ENCODE measurements at places on chromosomes 16 and 17.

DNA sequence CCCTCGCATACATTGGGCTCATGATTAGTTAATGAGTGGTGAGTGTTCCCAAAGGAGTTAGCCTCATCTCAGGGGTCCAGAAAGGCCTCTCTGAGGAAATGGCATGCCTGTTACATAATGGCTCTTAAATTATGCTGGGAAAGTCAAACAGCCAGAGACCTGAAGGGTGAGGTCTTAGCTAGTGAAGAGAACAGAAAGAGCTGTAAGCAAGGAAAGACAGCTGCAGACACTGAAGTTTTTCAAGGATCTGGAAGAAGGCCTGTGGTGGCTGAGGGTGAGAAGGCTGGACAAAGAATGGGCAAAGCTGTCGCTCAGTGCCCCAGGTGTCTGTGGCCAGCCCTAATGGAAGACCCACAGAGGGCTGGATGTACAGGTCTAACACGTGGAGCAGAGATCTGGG lies 10.4 kb downstream of the SP2 start:
- no peak for DNase-seq

DNA sequence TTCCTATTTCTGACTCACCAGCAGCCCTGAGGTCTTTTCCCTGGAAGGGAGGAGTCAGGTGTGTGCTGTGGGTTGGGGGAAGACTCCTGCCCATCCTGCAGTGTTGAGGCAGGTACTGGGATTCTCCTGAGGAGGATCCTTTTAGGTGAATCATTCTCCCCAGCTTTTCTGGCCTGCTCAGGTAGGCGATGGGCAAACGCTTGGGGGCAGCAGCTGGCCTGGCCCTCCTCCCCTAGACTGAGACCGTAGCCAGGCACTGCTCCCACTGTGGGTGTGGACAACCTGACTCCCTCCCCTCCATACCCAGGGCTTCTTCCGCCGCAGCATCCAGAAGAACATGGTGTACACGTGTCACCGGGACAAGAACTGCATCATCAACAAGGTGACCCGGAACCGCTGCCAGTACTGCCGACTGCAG lies 15.1 kb downstream of the GJD3 start:
- DNase-seq: no peak

DNA sequence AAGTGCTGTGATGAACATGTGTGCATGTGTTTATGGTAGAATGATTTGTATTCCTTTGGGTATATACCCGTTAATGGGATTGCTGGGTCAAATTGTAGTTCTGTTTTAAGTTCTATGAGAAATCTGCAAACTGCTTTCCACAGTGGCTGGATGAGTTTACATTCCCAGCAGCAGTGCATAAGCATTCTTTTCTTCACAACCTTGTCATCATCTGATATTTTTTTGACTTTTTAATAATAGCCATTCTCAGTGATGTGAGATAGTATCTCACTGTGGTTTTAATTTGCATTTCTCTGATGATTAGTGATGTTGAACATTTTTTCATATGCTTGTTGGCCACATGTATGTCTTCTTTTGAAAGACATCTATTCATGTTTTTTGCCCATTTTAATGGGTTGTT lies 18.5 kb downstream of the CCL8 start:
- DNase-seq: no peak

DNA sequence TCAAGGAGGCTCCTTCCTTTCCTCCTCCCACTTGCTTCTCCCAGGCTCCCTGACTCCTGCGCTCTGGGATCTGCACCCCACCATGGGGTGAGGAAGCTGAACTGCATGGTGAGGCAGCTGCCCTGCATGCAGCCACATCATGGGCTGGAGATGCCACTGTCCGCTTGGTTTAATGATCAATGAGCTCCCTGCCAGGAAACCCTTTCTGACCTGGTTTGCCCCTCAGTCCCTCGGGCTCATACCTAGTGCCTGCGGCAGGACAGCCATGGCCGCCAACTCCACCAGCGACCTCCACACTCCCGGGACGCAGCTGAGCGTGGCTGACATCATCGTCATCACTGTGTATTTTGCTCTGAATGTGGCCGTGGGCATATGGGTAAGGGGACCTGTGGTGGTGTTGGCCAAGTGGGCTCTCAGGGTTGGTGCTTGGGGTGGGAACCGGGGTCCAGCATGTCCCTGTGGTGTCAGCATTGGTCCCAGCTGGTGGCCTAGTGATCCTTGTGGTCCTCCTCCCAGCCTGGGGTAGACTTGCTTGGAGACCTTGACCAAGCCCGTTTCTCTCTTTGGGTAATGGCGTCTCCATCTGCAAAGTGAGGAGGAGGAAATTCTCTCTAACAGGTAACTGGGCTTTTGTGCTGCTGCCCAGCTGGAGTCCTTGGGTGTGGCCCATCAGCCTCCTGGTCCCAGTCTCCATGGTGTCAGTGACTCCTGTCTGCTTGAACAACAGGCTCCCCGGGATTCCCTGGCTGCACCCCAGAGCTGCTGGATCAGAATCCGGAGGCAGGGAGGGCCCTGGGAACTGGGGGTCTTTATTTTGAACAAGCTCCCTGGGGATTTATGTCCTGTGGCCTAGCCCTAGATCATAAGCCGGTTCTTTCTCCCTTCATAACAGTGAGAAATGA lies at the start of gene SLC5A10:
Gene SLC5A10 (plus strand): TSS at position 225 of the 902 bp plus-strand sequence. CDS start 41 bp downstream, at position 266.
- no peak for DNase-seq

DNA sequence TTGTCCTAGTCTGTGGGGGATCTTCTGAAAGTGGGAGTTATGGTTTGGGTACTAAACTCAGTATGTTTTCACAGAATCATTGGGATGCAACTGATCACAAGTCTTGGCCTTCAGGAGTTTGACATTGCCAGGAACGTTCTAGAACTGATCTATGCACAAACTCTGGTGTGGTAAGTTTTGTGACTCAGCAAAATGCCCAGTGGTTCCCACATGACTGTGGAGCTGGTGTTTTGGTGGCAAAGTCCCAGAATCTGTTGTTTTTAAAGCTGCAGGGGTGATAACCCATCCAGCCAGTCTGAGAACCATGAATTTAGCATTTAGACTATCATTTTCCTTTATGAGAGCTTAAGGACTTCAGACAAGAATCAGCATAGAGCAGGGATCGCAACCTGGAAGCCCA lies 40.6 kb downstream of the GDE1 start:
- DNase-seq: no peak

DNA sequence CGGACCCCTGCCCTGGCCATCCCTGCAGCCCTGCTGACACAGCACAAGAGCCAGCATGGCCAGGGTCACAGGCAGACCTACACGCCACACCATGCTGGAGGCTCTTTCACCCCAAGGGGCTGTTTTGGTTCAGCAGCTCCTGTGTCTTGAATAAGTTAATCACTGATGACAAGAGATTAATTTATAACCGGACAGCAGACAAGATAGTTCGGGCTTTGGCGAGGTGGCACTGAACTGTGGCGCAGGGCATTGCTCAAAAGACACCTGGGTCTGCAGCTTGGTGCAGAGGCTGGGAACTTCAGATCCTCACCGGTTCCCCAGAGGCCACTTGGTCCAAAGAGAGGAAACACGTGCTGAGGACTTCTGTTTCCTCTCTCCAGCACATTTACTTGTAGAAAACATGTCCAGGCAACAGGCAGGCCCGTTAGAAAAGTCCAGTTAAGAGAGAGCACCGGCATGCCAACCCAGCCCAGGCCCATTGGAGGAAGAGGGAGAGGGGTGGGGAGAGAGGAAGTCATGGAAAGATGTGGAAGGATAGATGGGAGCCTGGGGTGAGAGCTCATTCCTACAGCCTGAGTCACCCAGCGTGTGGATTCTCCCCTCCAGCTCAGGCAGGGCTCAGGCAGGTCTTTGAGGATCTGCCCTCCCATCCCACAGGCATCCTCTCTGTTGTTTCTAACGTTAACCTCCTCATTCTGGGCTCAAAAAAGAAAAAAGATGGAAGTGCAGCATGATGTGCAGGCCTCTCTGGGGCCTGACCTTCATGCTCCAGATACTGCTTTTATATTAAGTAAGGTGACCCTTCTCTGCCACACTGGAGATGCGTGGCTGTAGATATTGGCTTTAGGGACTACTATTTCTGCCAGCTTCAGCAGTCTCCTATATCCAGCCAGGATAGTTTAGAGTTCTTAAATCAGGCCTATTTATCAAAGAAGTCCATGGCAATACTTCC lies 80.0 kb upstream of the HNF1B start:
- DNase-seq: peak; percentile 96

DNA sequence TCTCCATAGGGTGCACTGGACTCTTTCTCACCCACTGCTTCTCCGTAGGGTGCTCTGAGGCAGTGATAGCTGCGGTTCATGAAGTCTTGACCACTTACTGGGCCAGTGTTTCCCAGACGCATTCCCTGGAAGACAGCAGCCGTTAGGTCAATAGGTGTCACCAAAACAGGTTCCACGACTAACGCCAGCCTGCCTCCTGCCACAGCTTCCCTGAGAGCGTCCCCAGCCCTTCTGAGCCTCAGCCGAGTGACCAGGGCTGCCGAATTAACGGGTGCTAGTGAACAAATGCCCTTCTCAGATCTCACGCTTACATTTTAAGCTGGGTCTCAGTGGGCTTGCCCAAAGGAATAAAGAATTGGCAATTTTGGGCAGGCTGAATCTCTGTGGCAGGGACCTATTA lies 188.7 kb upstream of the TNRC6C start:
- DNase-seq: no peak

GRCh38 chr17:42835732-42836131 lies 2.5 kb downstream of the PSME3 start:
- no peak for DNase-seq

- DNase-seq: no peak
Observed at GRCh38 chr17:10336393-10336792, 36.4 kb downstream of the MYH13 start.

DNA sequence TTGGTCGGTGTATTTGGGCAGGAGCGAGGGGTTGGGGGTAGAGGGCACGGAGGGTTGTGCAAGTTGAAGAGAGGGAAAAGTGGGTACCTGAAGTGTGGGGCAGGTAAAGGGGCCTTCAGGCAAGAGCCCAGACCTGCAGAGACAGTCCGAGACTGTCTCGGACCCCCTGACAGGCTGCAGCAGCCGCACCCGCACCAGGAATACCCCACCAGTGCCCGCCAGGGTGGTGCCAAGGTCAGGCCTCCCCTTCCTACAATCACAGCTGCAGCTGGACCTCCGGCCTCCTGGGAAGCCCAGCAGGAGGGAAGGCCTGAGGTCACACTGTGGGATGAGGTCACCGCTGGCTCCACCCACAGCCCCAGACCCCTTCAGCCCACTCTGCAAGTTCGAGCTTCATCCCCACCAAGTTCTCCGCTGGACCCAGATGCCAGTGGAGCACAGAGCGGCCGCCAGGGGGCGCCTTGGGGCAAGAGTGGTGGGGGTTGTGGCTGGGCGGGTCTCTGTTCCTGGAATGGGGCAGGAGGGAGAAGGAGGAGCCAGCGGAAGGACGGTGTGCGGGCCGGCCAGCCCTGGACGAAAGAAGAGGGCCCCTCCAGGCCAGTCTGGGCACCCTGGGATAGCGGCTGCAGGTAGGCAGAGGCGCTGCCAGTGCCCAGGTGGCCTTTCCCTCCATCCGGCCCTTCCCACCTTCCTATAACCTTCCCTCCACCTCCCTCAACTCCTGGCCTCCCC lies at the start of gene HSD3B7:
Gene HSD3B7 (plus strand): TSS at position 539 of the 732 bp plus-strand sequence. CDS start 452 bp downstream, outside the sequence.
- DNase-seq: peak; percentile 78

- DNase-seq: no peak
Observed at GRCh38 chr17:75125984-75126383, 5.6 kb downstream of the NT5C start.

- DNase-seq: no peak
Observed at GRCh38 chr16:57873218-57873617, 70.9 kb upstream of the KIFC3 start.

- peak; percentile 29 for DNase-seq
Observed at GRCh38 chr16:75372236-75372856, 61.0 kb downstream of the CFDP1 start.

DNA sequence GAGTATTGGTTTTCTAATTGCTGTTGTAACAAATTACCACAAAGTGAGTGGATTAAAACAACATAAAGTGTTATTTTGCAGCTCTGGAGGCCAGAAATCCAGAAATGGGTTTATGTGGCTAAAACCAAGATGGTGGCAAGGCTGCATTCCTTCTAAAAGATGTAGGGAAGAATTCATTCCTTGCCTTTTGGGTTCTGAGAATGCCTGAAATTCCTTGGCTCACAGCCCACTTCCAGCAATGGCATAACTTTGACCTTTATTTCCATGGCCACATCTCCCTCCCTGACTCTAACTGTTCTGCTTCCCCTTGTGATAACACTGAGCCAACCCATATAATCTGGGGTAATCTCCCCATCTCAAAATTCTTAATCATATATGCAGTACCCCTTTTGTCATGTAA lies 269.6 kb upstream of the RPL38 start:
- no peak for DNase-seq

DNA sequence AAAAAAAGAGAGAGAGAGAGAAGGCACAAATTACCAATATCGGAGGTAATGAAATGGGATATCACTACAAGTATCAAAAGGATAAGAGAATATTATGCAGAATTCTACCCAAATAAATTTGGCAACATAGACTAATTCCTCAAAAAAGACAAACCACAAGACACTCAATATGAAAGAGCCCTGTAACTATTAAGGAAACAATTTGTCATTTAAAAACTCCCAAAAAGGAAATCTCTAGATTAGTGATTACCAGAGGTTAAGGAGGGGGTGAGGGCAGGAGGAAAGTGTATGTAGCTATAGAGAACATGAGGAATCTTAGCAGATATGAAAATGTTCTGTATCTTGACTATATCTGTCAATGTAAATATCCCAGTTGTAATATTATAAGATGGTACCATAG lies 54.0 kb downstream of the CFDP1 start:
- no peak for DNase-seq

- no peak for DNase-seq
Observed at GRCh38 chr16:1089822-1090619, 6.0 kb downstream of the C1QTNF8 start.

GRCh38 chr16:86708431-86708830 lies 130.1 kb downstream of the FOXL1 start:
- no peak for DNase-seq

DNA sequence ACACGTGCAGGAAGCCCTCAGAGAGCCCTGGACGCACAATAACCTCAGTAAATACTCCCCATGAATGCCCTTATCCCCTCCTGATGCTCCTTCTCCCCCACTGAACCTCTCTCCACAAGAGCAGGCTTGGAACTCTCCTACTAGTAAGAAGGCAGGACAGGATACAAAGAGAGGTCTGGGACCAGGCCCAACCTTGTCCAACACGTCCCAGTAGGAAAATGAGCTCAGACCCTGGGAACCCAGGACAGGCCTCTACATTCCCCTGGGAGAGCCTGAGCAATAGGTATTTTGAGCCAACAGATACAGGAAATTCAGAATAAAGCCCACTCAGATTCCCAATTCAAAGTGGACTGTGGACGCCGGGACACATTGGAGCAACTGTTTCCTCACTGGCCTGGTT lies 19.2 kb downstream of the ZNF423 start:
- no peak for DNase-seq

DNA sequence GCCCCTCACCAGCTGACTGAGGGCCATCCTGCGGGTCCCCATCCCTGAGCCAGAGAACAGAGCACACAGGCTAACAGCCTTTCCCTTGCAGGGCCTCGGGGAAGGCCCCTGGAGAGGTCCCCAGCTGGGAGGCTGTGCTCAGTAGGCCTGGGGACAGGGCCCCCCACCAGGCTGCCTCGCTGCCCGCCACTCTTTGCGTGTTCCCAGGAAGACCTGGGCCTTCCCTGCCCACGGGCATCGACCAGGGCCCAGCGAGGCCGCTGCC lies 785 bp downstream of the HID1 start:
- DNase-seq: no peak
